ENCODE measurements at places on chromosomes 3 and 15. TPM values are rescaled to one million over a fixed set of nuclear protein-coding genes. Genes with fewer than 3 reads are reported as not detected.

DNA sequence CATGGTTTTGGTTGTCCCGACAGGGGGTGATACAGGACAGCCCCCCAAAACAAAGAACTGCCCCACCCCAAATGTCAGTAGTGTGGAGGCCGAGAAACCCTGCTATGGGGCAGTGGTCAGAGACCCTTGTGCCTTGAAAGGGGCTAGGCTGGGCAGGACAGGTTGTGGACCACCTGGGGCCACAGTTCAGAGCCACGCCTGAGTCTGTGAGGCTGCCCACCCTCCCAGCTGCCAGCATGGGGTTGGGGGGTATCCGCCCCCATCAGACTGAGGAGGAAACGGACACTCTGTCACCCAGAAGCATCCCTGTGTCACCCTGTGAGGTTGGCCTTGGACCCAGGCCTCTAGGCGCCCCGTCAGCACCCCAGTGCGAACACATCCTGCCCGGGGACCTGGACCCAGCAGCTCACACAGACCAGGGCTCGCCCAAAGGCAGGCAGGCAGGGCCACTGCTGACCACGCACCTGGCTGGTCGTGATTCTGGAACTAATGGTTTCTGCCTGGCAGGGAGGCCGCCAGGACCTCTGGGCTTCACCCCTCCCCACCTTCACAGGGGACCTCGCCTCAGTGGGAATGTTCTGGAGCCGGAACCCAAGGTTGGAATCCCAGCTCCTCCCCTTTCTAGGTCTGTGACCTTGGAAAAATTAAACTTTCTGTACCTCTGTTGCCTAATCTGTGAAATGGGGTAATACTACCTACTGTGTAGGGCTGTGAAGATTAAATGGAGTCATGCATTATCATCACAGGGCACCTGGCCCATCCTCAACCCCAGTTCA is 1.4 kb downstream of the SLC41A3 start:
- peak overlapping the region; percentile 83 for H3K4me3 ChIP-seq
- no peaks in the 10 kb centered on the region for H3K27me3 ChIP-seq
- no peak overlapping the region for H3K27ac ChIP-seq
- H3K36me3 ChIP-seq: no peaks in the 10 kb centered on the region
- DNase-seq: no peak
- 0 out of 2 replicates have a peak, but pooled peaks cover 3% of the 10 kb centered on the region for H3K4me1 ChIP-seq

DNA sequence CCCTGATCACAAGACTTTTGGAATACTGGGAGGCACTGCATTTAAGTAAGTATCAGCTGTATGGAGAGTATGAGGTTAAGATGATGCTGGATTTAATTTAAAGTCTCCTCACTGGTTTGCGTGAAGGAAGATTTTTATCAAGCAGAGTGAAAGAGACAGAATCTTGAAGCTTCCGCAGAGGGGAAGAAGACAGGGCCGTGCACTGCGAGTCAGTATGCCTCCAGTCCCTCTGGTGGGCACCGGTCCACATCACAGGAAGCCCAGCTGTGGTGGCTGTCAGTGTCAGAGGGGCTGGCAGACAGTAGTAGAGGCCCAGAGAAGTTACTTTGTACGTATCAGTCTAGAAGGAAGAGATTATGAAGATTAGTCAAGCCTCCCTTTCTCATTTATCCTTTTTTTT is 379.0 kb upstream of the TPRG1 start:
- no peak overlapping the region for H3K4me3 ChIP-seq
- no peaks in the 10 kb centered on the region for H3K27me3 ChIP-seq
- H3K36me3 ChIP-seq: no peaks in the 10 kb centered on the region
- DNase-seq: peak; percentile 45
- H3K27ac ChIP-seq: no peak overlapping the region
- H3K4me1 ChIP-seq: peaks cover 38% of the 10 kb centered on the region

The EIF4A2 gene
- 426 TPM for total RNA-seq

DNA sequence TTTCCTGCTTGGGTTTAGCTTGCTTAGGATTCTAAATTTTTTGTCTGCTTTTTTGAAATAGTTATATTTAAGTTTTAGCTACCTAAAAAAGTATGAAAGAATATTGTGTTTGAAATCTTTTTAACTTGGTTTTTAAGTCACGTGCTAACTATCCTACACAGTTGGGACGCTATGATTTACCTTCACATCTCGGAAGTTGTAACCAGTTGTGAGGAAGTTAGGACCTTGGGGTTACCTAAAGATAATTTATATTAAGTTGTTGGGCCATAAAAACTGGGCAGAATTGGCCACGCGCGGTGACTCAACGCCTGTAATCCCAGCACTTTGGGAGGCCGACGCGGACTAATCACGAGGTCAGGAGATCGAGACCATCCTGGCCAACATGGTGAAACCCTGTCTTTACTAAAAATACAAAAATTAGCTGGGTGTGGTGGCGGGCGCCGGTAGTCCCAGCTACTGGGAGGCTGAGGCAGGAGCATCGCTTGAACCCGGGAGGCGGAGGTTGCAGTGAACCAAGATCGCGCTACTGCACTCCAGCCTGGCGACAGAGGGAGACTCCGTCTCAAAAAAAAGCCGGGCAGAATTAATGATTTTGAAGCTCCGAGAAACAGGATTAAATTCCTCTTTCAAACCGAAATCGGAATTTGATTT is 1.0 kb downstream of the ZFAND6 start:
- H3K27ac ChIP-seq: peak overlapping the region; percentile 89
- H3K4me3 ChIP-seq: peak overlapping the region; percentile 80
- no peaks in the 10 kb centered on the region for H3K36me3 ChIP-seq
- no peaks in the 10 kb centered on the region for H3K27me3 ChIP-seq
- H3K4me1 ChIP-seq: peaks cover 18% of the 10 kb centered on the region

The CAND2 gene
- 0.43 TPM for total RNA-seq

DNA sequence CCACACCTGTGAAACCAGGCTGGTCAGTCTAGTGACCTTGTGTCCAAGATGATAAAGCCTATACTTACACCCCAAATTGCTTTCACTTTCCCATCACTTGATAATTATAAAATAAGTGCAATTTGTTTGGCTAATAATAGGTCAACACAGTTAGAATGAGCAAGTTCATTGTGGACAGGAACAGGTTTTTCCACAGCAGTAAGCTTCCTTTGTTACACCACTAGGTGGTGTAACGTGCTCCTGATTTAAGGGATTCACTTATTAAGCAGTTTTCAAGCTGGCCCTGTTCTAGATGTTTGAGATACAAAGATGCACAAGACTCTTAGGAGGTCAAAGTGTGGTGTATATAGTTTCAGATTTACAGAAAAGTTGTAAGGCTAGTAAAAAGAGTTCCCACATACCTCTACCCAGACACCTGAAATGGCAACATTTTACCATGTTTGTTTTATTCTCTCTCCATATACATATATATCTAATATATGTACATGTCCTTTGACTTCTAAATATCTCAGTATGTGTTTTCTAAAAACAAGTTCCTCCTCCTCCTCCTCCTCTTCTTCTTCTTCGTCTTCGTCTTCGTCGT is 6.8 kb upstream of the MFSD1 start:
- no peaks in the 10 kb centered on the region for H3K36me3 ChIP-seq
- H3K4me1 ChIP-seq: peaks cover 18% of the 10 kb centered on the region
- no peak overlapping the region for H3K27ac ChIP-seq

The ETV5 gene
- 44.0 TPM for total RNA-seq

DNA sequence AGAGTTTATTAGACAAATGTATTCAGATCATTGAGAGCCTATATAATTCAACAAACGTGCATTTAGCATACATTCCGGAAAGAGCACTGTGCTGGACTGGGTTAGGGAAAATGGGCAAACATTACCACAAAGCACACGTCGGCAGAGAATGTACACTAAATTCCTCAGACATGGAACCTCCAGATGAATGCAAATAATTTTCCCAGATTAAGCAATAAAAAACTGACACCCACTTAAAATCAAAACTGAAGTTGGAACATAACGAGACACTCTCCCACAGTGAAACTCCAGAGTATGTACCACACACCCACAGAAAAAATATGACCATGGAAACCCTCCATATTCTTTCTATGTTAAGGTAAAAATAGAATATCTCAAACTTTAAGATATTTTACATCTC is 4.8 kb downstream of the SECISBP2L start:
- peaks cover 51% of the 10 kb centered on the region for H3K4me1 ChIP-seq
- peak overlapping the region; percentile 20 for H3K27ac ChIP-seq
- peak; percentile 25 for DNase-seq
- peak overlapping the region; percentile 11 for H3K4me3 ChIP-seq
- H3K36me3 ChIP-seq: no peaks in the 10 kb centered on the region

DNA sequence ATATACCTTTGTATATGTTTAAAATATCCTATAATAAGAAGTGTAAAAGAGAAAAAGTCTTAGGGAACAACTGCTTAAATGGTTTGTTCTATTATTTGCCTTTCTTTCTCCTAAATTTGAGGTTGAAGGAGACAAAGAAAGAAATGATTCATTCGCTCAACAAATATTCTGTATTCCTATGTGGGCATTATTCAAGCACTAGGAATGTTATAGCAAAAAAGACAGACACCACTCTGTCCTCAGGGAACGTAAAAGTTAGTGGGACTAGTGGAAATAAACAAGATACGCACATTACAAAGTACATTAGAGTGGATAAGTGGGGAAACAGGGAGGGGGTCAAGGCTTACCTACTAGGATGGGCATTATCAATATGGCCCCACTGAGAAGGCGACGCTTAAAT is 332.2 kb downstream of the LPP start:
- peaks cover 38% of the 10 kb centered on the region for H3K4me1 ChIP-seq
- DNase-seq: peak; percentile 64
- peaks cover 14% of the 10 kb centered on the region for H3K36me3 ChIP-seq
- no peak overlapping the region for H3K4me3 ChIP-seq

- H3K4me1 ChIP-seq: peaks cover 14% of the 10 kb centered on the region
- no peaks in the 10 kb centered on the region for H3K27me3 ChIP-seq
- no peaks in the 10 kb centered on the region for H3K36me3 ChIP-seq
- H3K27ac ChIP-seq: no peak overlapping the region
- H3K4me3 ChIP-seq: no peak overlapping the region
- no peak for DNase-seq
Observed at GRCh38 chr15:63793046-63793483, 40.7 kb downstream of the HERC1 start.

GRCh38 chr15:98160236-98160635 is 199.7 kb downstream of the ARRDC4 start:
- no peaks in the 10 kb centered on the region for H3K27me3 ChIP-seq
- H3K36me3 ChIP-seq: no peaks in the 10 kb centered on the region
- no peak for DNase-seq
- no peak overlapping the region for H3K27ac ChIP-seq
- H3K4me1 ChIP-seq: peaks cover 6% of the 10 kb centered on the region

DNA sequence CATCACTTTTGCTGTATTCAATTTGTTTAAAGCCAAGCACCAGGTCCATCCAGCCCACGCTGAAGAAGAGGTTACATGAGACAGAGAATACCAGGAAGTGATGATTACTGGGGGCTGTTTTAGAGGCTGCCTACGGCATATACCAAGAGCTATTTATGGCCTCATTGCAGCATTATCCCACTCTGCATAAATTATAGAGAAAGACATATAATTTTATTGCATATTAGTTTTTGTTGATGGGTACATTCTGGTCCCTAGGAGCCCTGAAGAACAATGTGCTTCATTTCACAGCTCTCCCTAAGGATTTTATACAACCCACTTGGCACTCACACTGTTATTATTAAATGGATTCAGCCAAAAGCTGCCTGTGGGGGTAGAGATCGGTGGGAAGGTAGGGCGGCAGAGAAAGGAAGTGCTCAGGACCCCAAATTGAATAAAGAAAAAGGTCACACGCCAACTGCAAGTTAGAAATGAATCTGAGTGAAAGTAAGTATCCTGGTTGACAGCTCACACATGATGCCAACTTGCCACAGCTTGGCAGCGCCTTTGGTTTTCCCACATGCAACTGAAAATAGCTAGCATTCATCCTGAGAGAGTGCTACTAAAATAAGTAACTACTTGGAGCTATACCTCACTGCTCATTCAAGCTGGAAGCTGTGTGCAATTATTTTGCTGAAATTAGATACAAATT is 73.7 kb downstream of the CCNL1 start:
- H3K36me3 ChIP-seq: no peaks in the 10 kb centered on the region
- no peak overlapping the region for H3K4me3 ChIP-seq
- H3K4me1 ChIP-seq: peaks cover 42% of the 10 kb centered on the region
- no peak for DNase-seq
- H3K27ac ChIP-seq: no peak overlapping the region
- H3K27me3 ChIP-seq: no peaks in the 10 kb centered on the region

- H3K4me3 ChIP-seq: no peak overlapping the region
- no peak for DNase-seq
- peaks cover 11% of the 10 kb centered on the region for H3K4me1 ChIP-seq
- H3K27ac ChIP-seq: no peak overlapping the region
Observed at GRCh38 chr15:78387246-78388037, 47.3 kb downstream of the CRABP1 start.

DNA sequence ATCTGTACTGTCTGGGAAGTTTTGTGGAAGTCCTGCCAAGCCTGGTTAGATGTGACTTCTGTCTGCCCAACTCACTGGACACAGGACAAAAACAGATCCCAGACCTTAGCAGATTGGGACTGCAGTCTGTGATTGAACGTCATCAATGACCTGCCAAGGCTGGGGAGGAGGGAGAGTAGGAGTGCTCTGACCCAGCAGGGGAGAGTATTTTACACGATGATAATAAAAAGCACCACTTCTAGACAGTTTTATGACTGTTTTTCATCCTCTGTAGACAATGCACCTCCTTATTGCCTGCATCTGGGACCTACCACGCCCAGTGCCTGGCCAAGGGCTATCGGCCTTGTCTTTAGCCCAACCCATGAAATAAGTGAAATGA is 102.3 kb upstream of the NR2E3 start:
- H3K4me1 ChIP-seq: peaks cover 53% of the 10 kb centered on the region
- peak; percentile 33 for DNase-seq
- 0 out of 2 replicates have a peak overlapping the region, but pooled peaks have one; percentile 38 for H3K4me3 ChIP-seq
- H3K27ac ChIP-seq: peak overlapping the region; percentile 39

The GOLGA8J gene
- not detected for total RNA-seq

The SUCNR1 gene
- total RNA-seq: under 0.01 TPM

The PRR20G gene
- total RNA-seq: not detected

The TPRG1 gene
- total RNA-seq: not detected

GRCh38 chr3:169008776-169009358 is 654.6 kb downstream of the MECOM start:
- H3K27me3 ChIP-seq: no peaks in the 10 kb centered on the region
- H3K36me3 ChIP-seq: no peaks in the 10 kb centered on the region
- no peak overlapping the region for H3K27ac ChIP-seq
- H3K4me3 ChIP-seq: no peak overlapping the region

The GOLGA8H gene
- total RNA-seq: not detected

DNA sequence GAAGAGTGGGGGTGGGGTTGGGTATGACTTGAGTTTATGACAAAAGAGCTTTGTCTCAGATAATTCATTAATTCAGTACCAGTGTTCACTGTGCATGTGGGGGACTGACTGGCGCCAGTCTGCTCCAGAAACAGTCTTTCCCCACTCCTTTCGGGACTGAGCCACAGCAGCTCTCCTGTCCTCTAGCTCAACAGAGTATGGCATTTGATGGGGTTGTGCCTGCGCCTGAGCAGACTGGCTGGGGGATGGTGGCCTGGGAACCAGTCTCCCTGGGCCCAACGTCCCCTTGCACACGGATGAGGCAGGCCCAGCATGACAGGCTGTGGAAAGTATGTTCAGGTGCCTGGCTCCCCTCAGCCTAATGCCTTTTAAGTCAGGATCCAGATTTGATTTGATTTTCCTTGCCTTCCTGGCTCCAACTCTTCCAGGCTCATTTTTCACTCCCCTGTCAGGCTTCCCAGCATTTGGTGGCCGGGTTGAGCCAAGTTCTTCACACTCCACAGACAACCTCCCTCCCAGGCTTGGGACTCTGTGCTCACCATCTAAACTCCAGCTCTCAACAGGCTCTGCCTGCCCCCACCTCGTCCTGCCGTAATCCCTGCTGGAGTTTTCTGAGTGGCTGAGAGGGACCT is 105.0 kb downstream of the MYLK start:
- no peaks in the 10 kb centered on the region for H3K27me3 ChIP-seq
- H3K36me3 ChIP-seq: peaks cover 12% of the 10 kb centered on the region
- no peak overlapping the region for H3K4me3 ChIP-seq
- peaks cover 59% of the 10 kb centered on the region for H3K4me1 ChIP-seq
